ENCODE measurements at places on chromosomes 1 and 21.

GRCh38 chr1:184419350-184420161 is 32.7 kb downstream of the C1orf21 start:
- DNase-seq = no peak

- DNase-seq = no peak
These were observed 49.4 kb upstream of the KIF1B start for GRCh38 chr1:10160907-10161490.

GRCh38 chr1:227776331-227776771 is 39.1 kb upstream of the PRSS38 start:
- DNase-seq = no peak

- DNase-seq = no peak
These were observed 8.3 kb downstream of the TTLL10 start for GRCh38 chr1:1181938-1182410.

DNA sequence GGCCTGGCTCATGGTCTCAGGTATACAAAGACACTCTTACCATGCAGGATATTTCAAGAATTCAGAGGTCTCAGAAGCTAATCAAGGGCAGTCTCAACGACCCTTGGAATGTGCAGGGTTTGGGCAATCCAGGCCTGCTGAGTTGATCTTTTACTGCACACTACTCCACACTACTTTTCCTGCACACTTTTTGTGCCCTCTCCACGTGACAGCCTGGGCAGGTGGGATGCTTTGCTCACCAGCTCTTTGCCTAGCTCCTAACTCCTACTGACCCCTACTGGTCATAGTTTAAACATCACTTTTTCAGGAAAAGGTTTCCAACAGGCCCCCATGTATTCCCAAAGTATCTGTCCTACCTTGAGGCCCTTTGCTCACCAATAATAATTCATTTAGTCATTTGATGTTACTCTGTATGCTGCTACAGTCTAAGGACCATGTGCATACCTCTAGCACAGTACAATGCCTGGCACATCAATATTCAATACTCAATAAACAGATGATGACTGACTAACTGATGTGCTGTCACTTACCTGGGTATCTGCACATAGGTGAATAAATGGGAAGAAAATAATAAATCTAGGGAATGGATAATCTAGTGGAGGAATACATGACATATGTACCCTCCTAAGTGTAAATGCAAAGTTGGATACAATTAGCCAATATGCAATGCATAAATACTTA is 9.6 kb downstream of the DUSP23 start:
- DNase-seq = no peak

DNA sequence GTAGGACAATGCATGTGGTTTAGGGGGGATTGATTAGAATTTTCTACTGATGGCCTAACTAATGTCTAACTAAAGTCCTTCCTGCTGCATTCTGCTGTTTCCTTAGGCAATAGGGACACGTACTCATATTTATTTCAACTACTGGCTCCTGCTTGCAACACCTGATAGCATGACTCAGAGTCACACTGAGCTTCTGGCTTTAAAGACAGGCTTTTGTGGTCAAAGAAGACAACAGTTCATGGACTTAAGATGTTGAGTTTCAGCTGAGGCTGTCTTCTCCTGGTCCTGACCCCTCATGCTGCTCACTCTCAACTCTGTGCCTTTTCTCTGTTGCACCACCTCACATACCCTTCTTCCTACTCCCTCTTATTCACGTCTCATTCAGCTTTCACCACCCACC is 29.1 kb upstream of the TRABD2B start:
- DNase-seq = no peak

DNA sequence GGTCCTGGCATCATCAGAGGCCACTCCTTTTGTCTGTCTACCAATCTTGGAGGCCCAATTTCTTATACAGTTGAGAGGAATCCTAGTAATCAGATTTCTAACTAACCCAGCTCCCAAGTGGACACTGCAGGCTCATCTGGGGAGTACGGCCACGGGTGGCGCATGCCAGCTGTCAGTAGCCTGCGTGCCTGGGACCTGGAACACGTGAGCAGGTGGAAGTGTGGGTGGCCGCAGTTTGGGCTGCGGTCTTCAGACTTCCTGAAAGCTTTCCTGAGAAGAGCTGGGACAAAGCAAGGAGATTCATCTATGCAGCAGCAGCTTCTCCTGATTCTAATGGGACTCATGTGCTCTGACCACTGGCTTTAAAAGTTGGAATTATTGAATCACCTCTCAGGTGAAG is 12.4 kb downstream of the ADORA3 start:
- DNase-seq = no peak

GRCh38 chr1:203569490-203570318 is 56.9 kb upstream of the ATP2B4 start:
- no peak for DNase-seq

- DNase-seq = no peak
These were observed 249.8 kb downstream of the SETD4 start for GRCh38 chr21:35810431-35810970.

- no peak for DNase-seq
These were observed 62.3 kb upstream of the FMN2 start for GRCh38 chr1:240029418-240029817.

- no peak for DNase-seq
These were observed 298.2 kb upstream of the LRRC7 start for GRCh38 chr1:69269491-69269890.

Measured in activated CD8-positive, alpha-beta memory T cell treated with anti-CD3 and anti-CD28 coated beads for 4 hours (primary cell).